Skin of body (tissue), 3 donors: ENCODE measurements at places on chromosomes 4 and X.

GRCh38 chr4:99352602-99353537, at the start of gene ADH1C:
Gene ADH1C (minus strand): TSS chr4:99352746. CDS start chr4:99352675, 71 bp downstream.
- peak; percentile 20 for DNase-seq

DNA sequence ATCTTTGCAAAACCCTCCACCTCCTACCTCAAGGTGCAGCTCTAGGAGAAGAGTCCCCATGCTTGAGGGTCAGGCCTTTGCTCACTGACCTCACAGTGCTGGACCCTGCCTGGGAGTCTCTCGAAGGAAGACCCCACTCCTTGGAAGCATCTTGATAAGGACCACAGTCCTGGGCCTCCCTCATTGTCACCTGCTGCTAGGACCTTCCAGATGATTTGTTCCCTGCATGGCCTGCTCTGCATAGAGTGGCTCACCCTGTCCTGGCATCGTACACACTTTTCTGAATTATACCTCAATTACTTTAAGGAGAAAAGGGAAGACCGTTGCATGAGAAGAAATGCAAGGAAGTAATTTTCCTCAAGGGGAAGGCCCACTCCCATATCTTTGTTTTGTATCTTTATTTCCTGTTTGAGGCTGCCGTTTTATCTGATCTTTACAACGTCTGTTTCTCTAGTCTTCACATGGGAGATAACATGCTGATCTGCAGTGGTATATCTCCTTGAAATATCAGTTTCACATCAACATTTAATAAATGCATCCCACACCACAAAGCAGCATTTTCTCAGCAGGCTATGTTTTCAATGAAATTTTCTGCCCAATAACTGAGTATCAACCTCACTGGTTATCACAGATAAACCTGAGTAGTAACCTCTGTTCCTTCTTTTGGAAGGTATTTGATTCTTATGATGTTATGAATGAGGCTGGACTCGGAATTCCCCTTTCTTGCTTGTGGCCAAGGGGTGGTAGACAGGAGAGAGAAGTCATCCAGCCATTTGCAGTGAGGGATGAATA, 15.0 kb upstream of the AKAP17A start:
- no peak for DNase-seq

DNA sequence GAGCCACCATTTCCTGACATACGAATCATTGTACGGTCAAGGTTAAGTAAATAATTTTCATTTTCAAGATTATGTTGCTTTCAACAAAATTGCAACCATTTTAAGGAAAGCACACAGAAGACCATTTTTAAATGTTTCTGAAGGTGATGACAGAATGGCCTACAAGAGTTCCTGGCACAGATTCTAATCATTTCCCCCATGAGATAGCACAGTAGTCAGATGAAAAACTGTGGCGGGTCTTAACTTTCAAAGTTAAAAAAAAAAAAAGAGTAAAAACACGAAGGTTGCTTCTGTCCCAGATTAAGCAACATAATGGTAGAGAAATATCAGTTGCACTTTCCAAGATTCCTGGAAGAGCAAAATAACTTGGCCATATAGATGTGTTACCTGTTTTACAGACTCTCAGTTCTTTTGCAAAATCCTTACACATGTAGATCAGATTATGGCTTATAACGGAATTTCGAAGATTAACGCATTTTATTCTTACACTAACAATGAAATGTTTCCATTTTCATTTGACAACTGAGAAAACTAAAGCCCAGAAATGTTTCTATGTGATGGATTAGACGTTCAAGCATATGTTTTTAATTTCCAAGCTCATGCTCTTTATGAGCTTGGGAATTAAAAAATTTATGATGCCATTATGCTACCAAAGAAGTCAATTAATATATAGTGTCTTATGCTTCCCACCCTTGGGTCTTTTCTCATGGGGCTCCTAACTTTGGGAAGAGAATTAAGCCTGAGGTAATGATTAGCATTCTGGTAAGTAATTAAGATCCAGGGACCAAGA, 335.1 kb upstream of the CLNK start:
- DNase-seq = peak; percentile 66

DNA sequence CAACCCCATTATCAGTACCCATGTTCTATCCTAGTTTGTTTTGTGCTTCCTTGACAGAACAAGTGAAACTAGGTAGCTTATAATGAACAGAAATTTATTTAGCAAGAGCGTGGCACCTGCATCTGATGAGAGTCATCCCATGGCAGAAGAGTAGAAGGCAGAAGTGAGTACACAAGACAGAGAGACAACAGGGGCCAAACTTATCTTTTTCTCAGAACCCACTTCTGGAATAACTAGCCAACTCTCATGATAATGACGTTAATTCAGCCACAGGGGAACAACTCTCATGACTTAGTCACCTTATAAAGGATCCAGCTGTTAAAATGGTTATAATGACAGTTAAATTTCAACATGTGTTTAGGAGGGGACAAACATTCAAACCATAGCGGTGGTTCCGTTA, 644.9 kb downstream of the TECRL start:
- no peak for DNase-seq

DNA sequence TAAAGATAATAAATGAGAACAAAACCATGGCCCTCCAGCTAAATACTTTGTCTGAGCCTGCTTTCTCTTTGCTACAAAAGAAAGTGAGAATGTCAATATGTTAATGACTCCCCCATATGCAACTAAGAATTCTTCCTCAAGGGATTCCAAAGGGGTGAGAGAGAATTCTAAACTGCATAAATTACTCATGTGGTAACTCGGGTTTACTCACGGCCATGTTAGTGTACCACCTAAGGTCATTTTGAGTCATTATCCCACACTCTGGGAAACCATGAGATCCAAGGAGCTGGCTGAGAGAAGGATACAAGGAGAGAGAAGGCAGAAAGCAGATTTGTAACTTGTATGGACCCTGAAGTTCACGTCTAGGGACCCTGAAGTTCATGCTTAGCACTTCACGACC, 190.3 kb downstream of the DHX15 start:
- DNase-seq = no peak

DNA sequence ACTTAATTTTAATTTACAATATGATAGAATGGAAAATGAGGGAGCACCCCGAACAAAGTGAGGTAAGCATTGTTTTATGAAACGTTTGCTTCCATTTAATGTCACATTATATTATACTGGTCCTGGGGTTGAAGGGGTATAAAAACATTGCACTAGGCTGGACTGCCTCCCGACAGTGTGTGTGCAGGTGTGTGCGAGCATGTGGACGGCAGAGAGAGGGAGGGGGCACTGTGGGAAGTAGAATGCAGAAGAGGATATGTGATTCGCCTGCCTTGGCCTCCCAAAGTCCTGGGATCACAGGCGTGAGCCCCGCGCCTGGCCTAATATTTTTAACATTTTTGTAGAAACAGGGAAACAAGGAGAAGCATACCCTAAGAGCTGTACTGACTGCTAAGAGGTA, 36.0 kb downstream of the IRF2 start:
- DNase-seq = no peak

DNA sequence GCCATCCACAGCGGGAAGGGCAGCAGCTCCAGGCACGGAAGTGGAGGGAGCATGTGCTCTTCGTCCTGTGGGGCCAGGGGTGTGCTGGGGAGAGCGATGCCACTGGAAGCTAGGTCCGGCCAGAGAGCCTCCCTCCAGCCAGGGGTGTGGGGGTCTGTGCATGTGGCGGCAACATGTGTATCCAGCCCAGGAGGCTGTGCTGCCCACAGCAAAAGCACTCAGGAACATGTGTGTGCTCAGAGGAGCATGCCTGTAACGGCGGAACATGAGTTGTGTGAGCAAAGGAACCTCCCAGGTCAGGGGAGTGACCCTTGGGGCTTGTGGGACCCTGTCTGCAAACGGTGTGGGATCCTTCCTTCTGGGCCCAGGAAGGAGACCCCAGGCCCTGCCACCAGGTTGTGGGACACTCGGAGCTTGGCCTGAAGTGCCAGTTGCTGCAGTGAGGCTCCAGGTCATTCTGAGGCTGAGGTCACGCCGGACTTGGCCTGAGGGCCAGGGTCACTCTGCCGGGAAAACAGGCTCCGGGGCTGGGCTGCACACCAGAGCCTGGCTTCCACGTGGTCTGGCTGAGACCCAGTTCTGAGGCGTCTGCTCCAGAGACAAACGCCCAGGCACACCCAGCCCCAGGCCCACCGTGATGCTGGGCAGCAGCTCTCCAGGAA, 37.2 kb downstream of the CPLX1 start:
- DNase-seq = no peak

- DNase-seq = no peak
Observed at GRCh38 chr4:181416966-181417365, 826.2 kb upstream of the TENM3 start.

DNA sequence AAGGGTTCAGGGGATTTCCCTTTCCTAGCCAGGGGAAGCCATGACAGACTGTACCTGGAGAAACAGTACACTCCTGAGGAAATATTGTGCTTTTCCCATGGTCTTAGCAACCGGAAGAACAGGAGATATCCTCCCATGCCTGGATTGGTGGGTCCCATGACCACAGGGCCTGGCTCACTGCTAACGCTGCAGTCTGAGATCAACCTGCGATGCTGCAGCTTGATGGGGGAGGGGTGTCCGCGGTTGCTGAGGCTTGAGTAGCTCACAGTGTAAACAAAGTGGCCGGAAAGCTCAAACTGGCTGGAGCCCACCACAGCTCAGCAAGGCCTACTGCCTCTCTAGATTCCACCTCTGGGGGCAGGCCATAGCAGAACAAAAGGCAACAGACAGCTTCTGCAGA, 819.5 kb downstream of the TECRL start:
- DNase-seq = no peak

GRCh38 chr4:4780729-4781244, 78.7 kb upstream of the MSX1 start:
- no peak for DNase-seq

GRCh38 chr4:184856277-184856609, 30.5 kb upstream of the ACSL1 start:
- no peak for DNase-seq

DNA sequence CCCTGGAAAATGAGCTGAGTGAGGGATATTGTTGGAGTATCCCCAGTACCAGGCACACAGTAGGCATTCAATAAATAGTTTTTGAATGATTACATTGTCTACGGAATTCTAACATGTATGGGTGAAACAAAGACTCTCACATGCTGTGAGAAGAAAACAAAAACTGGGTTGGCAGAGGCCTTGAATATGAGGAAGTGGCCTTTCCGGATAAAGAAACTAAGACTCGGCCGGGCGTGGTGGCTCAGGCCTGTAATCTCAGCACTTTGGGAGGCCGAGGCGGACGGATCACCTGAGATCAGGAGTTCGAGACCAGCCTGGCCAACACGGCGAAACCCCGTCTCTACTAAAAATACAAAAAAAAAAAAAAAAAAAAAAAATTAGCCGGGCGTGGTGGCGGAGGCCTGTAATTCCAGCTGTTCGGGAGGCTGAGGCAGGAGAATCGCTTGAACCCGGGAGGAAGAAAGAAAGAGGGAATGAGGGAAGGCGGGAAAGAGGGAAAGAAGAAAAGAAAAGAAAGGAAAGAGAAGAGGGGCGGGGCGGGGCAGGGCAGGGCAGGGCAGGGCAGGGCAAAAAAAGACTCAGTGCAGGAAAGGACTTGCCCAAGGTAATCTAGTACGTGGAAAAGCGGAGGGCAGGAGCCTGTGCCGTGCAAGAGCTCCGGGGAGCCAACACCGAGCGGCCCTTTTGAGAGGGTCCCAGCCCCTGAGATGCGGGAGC, 689 bp upstream of the TMA16 start:
- no peak for DNase-seq

DNA sequence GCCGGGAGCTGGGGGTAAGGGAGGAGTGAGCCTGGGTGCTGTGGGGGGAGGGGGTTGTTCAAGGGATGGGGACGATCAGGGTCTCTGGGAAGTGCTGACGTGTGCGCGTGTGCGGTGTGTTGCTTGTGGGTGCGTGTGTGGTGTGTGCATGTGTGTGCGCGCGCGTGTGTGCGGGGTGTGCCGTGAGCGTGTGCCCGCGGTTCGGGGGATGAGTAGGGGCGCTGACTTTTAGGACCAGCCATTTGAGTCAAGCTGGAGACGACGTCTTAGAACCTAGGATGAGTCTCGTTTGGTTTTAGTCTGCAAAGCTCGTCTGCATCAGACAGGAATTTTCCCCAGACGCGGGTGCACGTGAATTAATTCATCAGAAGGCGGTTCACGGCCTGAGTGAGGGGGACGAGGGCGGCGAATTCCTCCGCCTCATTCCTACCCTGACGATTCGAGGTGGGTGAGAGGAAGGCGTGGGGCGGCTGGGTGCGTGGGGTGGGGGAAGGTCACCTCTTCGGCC, 950 bp upstream of the TMEM271 start:
- DNase-seq = no peak

DNA sequence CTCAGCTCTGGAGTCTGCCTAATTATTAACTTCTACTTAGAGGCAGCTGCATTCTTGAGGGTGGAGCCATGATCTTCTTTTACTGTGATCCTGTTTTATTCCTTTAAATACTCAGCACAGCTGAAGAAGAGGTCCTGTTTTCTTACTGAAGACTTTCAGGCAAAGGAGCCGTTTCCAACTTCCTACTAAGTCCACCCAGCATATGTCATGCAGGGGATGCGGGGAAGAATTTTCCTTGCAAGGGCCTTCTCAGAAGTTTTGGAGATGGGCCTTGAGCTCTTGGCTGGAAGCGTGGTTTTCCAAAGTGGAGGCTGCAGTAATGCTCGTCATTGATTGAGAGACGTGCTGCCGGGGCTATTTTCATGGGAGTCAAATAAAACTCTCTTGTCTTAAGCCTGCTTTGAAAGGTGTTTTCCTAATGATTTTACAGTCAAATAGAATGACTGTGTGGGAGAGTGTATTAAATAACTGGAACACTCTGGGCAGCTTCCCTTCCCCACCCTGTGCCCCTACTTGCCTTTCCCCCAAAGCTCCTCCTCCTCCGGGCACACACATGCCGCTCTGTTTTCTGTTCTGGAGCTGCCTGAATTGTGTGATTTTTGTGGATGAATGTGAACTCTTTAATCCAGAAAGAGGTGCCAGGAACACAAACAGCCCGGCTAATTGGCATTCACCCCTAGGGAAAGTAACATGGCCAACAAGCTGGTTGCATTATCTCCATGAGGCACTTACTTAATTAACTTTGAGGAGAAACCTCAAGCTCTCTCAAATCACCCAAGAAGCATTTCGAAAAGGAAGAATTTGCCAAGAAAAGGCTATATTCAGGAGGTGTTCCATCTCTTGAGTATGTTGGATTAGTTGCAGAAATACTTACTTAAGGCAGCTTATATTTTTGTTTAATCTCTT, 28.1 kb downstream of the FGF2 start:
- DNase-seq = peak; percentile 71

DNA sequence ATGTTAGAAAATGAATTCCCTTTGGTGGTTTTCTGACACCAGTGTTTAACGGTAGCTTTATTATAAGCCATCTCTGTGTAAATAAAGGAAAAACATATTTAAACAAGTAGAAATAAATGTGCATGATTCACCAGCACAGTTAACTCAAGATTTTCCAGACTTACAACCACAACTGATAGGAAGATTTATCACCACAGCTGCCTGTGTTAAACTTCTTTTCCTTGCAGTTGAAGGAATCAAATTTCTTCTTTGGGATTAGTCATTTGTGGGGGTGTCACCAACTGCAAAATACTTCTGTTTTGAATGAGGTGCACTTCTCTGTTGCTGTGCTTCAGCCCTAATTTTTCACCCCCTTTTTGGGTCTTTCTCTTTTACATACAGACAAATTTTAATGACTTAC, 128.1 kb upstream of the STK26 start:
- peak; percentile 2 for DNase-seq
